Dermis lymphatic vessel endothelial cell (primary cell): ENCODE measurements at places on chromosomes 12 and 14. TPM values are rescaled to one million over a fixed set of nuclear protein-coding genes. Genes with fewer than 3 reads are reported as not detected.

KLRF1 gene
- 0.09 TPM in 1 of 2 replicates, not detected in the other for total RNA-seq

AKAP5 gene
- 0.09 and 0.11 TPM in 2 replicates for total RNA-seq

MANSC1 gene
- 7.0 and 7.1 TPM in 2 replicates for total RNA-seq

SRRM4 gene
- total RNA-seq, result not detected in 2 replicates

OVCH1 gene
- total RNA-seq, result not detected in 2 replicates

MORN3 gene
- 0.17 and 0.33 TPM in 2 replicates for total RNA-seq

TAS2R8 gene
- total RNA-seq, result 0.09 and 0.11 TPM in 2 replicates

AMIGO2 gene
- total RNA-seq, result 0.76 and 1.3 TPM in 2 replicates

DNAJC22 gene
- 0.22 and 0.52 TPM in 2 replicates for total RNA-seq

SYCP3 gene
- 0.11 and 0.17 TPM in 2 replicates for total RNA-seq

ANO2 gene
- total RNA-seq, result 29.1 and 86.6 TPM in 2 replicates

DACT1 gene
- total RNA-seq, result 0.22 and 0.26 TPM in 2 replicates

PTPRO gene
- total RNA-seq, result not detected in 2 replicates

RHEBL1 gene
- 0.76 and 1.2 TPM in 2 replicates for total RNA-seq

OTX2 gene
- not detected in 2 replicates for total RNA-seq

CLEC9A gene
- not detected in 2 replicates for total RNA-seq

BICDL1 gene
- total RNA-seq, result under 0.01 TPM in 1 of 2 replicates, not detected in the other

LRRC10 gene
- total RNA-seq, result not detected in 2 replicates

IFI27 gene
- 2.2 and 4.7 TPM in 2 replicates for total RNA-seq

TMEM229B gene
- total RNA-seq, result 0.33 and 0.52 TPM in 2 replicates
